ENCODE measurements at places on chromosomes 4 and X.

GRCh38 chrX:13473442-13474163 is 95.8 kb upstream of the EGFL6 start:
- DNase-seq: peak; percentile 29

- DNase-seq: no peak
Observed at GRCh38 chr4:81665649-81666048, 193.9 kb upstream of the RASGEF1B start.

DNA sequence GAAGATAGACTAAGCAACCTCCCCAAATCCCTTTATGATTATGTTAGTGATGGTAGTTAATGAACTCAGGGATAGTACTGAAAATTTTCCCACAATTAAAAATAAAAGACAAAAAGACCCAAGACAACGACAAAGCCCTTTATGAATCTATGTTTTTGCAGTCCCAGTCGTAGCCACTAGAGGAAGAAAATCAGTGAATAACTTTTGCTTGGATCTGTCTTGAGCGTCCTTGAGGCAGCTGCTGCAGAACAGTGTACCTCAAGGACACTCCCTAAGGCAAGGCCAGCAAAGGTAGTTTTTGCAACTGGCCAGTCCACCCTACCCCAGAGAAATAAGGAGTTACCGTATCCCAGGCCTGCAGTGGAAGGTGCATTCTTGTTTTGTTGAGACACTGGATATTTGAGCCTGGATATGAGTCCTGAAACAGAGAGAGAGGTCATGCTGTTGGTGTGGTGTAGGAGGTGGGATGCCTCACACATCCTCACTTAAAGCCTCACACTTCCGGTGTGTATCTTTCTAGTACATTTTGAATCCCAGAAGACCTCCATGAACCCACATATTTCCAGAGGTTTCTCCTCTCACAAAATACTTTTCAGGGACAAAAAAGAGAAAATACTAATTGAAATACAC is 8.7 kb upstream of the TIMM8A start:
- DNase-seq: peak; percentile 12

DNA sequence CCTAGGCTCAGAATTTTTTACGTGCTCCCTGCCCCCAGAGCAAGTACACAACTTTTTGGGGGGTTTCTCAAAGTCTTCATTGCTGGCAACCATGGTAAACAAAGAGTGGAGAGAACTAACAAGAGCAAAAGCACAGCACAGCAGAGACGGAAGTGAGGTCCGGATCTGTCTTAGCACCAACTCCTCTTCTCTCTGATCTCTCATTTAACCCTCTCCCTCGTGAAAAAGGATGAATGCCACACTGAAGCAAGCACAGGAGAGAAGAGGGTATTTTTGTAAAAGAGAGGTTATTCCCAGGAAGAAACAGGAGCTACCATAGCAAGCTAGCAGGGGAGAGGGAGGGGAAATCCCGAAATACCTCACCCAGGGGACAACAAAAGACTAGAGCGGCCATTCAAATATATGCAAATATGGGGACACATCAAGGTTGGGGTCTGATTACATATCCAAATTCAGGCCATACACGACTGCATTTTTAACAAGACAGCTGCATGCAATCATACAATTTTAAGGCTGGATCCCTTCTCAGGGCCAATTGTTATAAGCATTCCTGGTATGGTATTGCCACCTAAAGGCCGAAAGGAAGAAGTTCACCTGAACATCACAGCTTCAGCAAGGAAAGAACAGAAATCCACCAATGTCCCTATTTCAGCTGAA is 46.6 kb downstream of the CD40LG start:
- DNase-seq: peak; percentile 25

DNA sequence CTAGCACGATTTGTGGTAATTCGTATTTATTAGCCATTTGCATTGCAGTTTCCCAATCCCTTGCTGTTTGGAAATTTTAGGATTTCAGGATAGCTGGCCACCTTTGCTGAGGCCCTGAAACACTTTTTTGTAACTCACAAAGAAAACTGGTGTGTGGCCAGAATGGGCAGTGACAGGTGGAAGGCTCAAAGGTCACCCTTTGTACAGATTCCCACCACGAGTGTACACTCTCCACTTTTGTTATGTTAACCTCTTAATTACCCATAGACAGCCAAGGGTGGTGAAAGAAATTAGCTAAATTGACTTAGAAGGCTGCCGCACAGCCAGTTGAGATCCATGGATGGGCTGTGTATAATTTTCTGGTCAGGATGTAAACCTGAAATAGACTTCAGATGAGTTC is 109.7 kb upstream of the ARX start:
- DNase-seq: no peak

GRCh38 chrX:18227458-18227857 is 6.8 kb upstream of the BEND2 start:
- DNase-seq: no peak

DNA sequence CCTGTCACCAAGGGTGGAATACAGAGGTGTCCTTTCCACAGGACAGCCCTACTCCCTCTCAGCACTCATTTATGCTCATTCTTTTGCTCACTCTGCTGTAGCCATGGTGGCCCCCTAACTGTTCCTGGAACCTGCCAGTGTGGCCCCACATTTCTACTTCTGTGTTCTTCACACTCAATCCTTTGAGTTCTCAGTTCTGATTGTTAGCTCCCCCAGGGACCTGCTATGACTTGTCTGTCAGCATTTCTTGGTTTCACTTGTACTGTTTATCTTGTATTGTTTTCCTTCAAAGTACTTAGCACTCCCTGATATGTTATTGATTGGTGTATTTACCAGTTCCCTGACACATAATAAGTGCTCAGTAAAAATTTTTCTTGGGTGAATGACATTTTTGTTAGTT is 14.9 kb downstream of the VBP1 start:
- DNase-seq: no peak

GRCh38 chr4:85733798-85734197 is 258.8 kb downstream of the ARHGAP24 start:
- DNase-seq: no peak

DNA sequence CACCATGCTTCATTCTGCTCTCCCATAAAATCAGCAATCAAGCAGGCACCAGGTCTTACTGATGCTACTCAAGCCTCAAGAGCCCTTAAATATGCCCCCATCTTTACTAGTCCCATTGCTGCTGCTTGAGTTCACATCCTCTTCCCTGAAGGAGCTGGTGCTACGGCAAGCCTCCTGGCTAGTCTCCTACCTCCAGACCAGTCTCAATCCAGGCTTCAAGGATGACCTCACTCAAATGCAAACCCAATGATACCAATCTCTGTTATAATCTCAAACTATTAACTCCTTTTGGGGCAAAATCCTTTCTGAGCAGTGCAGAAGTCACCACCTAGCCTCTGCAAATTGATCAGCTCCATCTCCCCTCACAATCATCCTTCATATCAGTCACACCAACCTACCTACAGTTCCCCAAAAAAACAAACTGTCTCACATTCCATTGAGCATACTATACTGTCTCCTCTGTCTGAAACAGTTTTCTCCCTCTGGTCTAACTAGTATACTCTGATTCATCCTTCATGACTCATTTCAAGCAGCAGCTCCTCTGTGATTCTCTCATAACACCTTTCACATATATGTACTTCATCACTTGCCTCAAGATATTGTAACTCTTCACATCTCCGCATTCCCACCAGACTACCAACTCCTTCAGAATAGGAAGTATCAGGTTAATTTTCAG is 30.0 kb downstream of the PAPSS1 start:
- DNase-seq: peak; percentile 76

DNA sequence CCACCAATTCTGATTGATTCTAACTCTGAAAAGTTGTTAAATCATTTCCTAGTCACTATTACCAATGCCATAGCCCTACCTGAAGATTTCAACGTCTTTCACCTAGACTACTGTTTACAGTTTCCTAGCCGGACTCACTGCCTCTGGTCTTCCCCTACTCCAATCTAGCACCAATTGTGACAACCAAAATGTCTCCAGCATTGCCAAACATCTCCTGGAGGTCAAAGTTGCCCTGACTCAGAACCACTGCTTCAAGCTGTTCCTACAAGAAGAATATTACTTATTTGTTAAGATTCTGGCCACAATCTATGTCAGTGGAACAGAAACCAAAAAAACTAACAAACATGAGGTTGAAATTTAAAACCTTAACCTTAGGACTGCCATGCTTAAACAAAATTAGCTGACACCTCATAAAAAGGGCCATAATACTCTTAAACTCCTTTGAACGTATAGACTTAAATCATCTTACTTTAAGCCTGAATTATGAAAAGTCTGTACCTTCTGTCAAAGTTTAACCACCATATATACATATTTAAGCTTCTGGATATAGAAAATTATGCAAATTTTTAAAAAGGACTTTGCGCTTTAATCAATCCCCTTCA is 2.1 kb downstream of the PDS5A start:
- peak; percentile 64 for DNase-seq

DNA sequence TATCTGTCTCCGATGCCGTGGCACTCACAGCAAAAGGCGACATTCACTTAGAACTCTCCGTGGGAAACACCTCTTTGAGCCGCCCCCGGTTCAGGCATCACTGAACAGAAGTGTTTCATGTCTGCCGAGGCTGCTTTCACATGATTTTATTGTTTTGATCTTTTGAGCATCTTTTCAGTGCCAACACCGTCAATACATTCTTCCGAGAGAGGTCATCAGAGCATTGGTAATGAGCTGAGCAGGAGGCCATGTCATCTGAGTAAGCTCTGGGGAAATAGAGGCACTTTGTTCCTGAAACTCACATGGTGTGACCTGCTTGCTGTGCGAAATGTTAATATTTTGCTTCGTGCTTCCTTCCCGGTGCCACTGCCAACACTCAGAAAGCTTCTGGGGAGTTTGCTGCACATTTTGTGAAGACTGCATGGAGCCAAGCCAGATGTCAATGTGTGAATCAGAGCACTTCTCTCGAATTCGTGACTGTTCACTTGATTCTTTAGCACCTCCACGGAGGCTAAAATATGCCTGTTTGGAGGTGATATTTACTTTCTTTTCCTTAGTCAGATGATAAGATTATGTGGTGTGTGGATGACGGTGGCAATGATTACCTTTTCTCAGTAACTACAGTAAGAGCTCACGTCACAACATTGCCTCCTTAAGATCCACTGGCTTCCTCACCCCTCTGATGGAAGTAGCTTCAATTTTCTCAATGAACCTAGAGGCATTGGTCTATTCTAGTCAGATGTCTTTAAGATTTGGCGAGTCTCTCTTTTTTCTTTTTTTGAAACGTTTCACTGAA is 222.3 kb upstream of the HS3ST1 start:
- no peak for DNase-seq

DNA sequence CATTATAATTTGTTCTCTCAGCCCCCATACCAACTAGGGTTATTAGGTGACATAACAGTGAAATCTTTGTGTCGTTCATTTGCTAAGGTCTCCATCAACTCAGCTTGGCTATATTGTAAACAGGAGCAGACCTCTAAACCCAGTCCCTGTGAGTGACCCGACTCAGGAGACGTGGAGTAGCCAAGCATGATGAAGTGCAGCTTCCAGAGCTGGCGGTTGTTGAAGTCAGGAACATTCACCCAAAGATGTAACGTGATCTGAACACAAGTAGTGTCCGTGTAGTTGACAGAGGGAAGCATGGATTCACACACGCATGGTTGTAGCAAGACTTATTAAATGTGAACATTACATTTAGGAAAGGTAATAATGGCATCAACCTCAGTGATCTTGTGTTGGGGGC is 102.3 kb downstream of the FAM193A start:
- no peak for DNase-seq

DNA sequence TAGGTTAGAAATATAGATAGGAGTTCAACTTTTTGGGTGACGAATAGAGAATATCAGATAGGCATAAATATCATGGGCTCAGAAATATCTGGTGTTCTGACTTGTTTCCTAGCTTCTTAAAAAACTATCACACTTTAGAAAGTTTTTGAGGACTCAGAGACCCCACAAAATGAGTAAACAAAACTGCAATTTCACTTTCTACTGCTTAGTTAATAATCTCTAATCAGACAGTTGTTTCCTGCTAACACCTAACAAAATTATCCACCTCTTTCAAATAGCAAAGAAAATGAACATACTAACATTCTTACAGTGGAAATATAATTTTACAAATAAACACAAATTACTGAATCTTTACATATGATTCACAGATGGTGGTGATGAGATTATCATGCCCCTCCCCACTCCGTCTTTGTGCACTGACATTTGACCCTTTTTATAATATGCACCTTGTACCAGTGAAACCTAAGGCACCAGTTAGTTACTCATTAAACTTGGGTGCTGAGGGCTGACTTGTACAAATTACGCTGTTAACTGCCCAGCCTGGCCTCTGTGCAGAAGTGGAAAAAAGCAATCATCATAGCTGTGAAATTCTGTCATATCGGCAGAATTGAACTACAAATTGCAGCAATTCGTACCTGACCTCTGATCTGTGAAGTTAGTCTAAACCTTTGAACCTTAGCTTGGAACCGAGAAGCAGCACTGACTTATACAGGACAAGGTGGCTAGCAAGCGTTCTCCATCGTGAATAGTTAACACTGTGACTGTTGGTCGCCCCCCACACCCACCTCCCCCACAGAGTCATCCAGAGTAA is 138.7 kb downstream of the CHRNA9 start:
- no peak for DNase-seq

- peak; percentile 24 for DNase-seq
Observed at GRCh38 chrX:124555036-124555595, 208.8 kb downstream of the SH2D1A start.

- DNase-seq: no peak
Observed at GRCh38 chr4:189162888-189163287, 777.8 kb upstream of the FRG1 start.

- DNase-seq: no peak
Observed at GRCh38 chr4:99540277-99540939, 23.4 kb downstream of the TRMT10A start.

GRCh38 chrX:24301806-24302205 is 12.1 kb downstream of the SUPT20HL2 start:
- DNase-seq: no peak

DNA sequence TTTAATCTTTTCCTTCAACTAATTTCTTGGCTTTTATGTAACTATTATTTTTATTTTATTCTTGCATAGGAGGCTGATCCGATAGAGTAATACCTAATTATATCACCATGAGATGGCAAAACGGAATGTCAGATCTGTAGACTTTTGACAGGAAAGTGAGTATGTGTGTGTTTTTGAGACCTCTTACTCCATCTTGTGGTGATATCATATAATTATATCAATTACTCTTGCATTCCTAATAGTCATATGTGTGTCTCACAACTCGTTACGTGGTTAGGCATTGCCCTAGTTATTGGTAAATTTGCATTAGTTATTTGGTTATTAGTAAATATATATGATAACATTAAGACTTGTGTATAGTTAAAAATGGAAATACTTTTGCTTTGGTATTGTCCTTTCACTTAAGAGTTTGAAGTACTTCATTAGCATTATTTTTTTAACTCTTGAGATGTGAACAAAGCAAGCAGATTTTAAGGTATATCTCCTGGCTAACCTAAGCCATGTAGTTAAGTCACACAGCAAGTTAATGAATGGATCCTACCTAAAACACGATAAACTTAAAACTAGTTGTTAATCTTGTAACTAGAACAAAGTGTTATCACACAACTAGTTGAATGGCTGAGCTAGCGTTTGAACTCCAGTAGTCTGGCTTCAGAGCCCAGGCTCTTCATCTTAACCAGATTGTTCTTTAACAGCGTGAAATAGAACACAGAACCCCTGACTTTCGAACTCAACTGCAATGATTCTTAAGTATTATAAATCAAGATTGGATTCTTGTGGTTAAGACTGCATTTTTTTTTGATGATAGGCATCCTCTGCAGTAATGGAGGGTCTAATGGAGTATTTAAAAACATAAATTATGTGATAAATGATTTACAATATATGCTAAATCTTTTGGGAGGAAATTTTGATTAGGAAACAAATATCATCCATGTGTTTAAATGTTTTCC is 67.1 kb downstream of the PGRMC2 start:
- peak; percentile 42 for DNase-seq

All from brain microvascular endothelial cell (primary cell).